ENCODE measurements at places on chromosomes 3 and 15.

DNA sequence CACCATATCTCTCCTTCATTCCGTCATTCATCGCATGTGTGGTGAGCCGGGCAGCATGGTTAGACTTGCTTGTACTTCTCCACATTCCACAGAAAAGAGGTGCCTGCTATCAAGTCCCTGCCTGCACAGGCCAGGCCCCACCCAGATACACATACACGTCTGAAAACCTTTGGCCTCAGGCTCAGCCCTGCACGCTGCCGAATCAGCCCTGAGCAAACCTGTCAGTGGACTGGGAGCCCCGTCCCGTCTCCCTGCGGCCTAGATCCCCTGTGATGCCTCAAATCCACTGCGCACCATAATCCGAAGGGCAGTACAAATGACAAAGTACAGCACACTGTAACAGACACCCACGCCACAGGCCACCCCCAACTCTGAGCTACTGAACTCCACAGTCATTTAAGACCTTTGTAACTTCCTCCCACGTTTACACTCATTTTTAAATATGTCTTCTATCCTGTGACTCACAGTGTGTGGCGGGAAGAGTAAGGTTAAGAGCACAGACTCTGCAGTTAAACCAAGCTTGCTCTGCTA, 67.1 kb downstream of the MB21D2 start:
- DNase-seq = no peak

DNA sequence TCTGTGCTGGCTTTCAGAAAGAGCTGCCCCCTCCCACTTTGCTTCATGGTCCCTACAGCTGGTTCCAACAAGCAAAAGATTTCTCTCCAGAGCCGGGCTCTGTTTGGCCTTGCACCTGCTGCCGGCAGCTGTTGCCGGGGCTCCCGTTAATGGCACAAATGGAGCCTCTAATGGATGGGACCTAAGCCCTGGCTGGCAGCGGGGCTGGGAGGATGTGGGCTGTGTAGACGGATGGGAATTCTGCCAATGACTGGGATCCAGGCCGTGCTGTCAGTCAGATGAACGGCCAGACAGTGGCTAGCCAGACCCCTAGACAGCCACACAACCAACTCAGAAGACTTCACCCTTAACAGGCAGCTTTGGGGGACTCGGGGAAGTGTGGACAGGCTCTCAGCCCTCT, 88.0 kb downstream of the RPLP1 start:
- DNase-seq = no peak

DNA sequence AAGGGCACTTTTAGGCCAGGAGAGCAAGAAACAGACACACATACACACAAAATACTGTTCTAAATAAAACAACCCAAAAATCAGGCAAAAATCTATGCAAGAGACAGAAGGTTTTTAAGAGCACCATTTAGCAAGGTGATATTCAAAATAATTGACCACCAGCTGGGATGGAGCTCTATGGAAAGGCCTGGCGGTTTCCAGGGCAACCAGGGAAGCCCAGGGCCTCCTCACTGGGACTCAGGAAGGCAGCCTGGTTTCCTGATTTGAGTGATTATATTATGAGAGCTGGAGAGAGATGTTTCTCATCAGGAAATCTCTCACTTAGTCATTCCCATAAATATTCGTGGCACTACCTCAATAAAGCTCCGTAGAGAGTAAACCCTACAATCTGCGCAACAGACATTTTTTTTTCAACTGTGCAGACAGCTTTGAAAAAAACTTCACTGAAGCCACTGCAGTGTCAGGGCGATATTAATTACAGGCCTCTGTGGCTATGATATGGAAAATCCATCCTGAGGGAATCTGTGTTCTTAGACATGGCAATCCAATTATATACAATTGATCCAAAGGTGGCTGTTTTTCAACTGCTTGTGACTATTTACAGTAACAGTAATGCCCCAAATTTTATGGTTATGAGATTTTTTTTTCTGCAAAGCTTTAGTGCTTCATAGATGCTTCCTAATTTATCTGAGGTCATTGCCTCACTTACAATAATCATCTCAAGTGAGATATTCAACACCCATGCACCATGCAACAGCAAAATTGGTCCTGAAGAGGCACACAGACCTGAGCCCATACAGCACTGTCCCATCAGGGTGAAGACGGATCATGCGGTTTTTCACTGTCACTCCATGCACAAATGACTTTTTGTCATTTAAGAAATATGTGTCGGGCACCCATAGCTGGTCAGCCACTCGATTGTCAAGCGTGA, 152.1 kb downstream of the GABRB3 start:
- no peak for DNase-seq

- no peak for DNase-seq
These were observed 294.0 kb downstream of the SOX2 start for GRCh38 chr3:182005701-182006100.

- no peak for DNase-seq
These were observed 3.7 kb downstream of the EHD4 start for GRCh38 chr15:41968701-41969100.

- no peak for DNase-seq
These were observed 328.0 kb upstream of the DNAJC19 start for GRCh38 chr3:181317508-181317907.

- DNase-seq = peak; percentile 48
These were observed 1.9 kb downstream of the TBL1XR1 start for GRCh38 chr3:177195242-177195991.

GRCh38 chr3:160044121-160044520, 55.5 kb downstream of the IL12A start:
- no peak for DNase-seq

GRCh38 chr15:95624100-95624499, 706.4 kb upstream of the NR2F2 start:
- DNase-seq = no peak

DNA sequence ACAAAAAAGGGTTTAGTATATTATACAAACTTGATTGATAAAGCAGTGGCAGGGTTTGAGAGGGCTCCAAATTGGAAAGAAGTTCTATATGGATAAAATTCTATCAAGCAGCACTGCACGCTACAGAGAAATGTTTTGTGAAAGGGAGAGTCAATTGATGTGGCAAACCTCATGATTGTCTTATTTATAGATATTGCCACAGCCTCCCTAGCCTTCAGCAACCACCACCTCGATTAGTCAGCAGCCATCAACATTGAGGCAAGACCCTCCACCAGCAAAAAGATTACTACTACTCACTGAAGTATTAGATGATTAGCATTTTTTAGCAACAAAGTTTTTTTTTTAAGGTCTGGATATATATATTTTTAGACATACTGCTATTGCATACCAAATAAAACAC, 296.7 kb downstream of the CHST2 start:
- no peak for DNase-seq

- peak; percentile 50 for DNase-seq
These were observed 667 bp downstream of the CEMIP start for GRCh38 chr15:80779658-80780415.

- no peak for DNase-seq
These were observed 144.1 kb downstream of the FEZF2 start for GRCh38 chr3:62229211-62229610.

DNA sequence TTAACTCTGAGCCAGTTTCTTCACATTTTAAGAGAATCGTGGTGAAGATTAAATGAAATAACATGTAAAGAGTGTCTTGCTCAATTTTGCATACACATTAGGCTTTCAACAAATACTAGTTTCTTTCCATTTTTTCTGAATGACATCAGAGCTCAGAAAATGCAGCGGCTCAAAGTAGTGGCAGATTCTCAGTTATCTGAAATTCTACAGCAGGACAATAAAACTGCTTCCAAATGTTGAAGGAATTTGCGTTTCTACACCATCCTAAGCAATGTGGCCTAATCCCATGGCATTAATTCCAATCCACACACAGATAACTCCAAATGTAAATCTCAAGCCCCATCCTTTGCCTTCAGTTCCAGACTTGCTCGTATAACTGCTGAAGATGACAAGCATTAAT, 115.8 kb downstream of the PLCH1 start:
- no peak for DNase-seq

DNA sequence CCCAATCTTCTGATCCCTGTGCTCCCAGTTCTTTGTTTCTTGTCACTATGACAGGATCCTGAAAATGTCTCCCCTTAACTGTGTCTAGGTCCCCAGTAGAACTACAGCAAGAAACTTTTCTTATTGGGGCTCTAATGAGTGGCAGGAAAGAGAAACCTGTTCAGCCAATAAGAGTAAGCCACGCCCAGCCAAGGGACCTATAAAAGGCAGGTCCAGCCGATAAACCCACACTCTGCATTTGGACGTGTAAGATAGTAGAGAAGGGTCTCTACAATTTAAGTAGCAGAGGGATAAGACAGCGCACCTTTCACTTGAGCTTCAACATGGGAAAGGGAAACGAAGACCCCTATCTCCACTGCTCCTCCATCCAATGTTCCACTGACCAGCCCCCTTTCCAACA, 149.9 kb downstream of the LMLN start:
- no peak for DNase-seq

GRCh38 chr15:83815506-83815905, 161.6 kb downstream of the ADAMTSL3 start:
- DNase-seq = no peak

- DNase-seq = no peak
These were observed 62.9 kb downstream of the SERPINI1 start for GRCh38 chr3:167798443-167798842.

GRCh38 chr3:11699083-11699427, 55.3 kb upstream of the VGLL4 start:
- peak; percentile 49 for DNase-seq

DNA sequence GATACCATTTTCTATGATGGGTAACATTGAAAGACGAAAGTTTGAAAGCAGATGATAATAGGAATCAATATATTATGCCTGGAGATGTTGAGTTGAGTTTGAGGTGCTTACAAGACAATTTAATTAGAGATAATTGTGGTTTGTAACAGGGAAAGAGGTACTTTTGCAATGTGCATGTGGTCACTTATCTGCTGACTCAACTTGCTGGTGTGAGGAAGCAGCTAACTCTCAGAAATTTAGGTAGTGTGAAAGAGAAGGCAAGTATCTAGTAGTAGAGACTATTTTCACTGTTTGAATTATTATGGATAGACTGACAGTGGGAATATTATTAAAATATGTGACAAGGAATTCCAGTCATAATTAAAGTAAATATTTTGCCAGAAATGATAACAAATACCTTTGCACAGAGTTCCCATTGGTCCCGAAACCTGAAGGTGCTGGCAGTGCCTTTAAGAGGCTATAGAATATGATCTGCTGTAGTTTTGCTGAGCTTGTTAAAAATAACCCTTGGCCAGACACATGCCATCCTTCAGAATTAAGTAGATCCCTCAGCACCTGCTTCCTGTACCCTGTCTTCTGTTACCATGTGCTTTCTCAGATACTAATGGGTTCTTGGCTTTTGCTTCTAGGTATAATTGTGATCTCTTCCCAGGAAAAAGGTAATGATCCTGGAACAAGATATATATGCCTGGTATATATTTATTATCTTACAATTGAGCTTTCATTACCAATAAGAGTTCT, 315.9 kb downstream of the BCHE start:
- DNase-seq = no peak

DNA sequence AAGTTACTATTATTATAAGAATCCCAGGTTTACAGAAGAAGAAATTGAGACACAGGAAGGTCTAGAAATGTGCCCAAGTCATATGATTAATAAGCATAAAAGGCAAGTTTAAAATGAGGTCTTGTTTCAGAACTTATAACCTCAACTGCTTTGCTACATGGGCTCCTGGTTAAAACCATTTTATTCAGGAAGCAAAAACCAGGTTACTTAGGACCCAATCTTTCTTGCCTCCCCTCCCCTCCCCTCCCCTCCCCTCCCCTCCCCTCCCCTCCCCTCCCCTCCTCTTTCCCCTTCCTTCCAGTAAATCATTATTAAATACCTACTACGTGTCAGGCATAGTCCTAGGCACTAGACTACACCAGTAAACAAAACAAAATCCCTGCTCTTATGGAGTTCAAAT, 93.9 kb downstream of the NAALADL2 start:
- no peak for DNase-seq

GRCh38 chr3:193951859-193952258, 184.1 kb upstream of the HES1 start:
- DNase-seq = no peak

GRCh38 chr3:32276279-32276841, 37.9 kb downstream of the CMTM8 start:
- DNase-seq = peak; percentile 78

DNA sequence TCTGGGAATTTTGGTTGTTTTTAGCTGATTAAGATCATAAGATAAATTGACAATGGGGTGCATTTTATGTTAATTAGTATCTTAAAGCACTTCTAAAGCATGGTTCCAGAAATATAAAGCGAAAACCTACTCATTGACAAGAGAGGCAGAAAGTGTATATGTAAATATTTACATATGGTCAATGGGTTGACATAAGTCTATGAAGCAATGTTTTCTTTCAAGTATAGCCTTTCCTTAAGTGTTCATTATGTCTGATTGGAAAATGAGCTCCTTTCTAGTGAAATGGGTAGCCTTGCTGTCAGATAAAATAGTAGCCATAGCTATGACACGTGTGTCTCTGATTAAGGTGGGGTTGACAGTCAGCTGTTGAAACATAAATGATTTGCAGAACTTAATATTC, 365.2 kb upstream of the AGTR1 start:
- DNase-seq = no peak

- no peak for DNase-seq
These were observed 26.9 kb downstream of the NEK10 start for GRCh38 chr3:27342267-27342666.

- DNase-seq = peak; percentile 65
These were observed 26.5 kb upstream of the PLOD2 start for GRCh38 chr3:146187334-146187950.

DNA sequence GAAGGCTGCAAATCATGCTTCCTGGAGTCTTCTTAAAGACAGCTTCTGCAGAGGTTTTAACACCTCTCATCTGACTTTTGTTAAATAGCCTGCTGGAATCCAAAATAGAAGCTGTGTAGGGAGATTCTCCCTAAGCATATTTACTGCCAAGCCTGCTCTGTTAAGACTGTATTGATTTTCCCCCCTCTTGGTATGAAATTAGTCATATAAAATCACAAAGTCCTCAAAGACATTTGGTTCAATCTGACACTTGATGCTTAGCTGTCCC, 94.6 kb downstream of the ITPR1 start:
- no peak for DNase-seq

- DNase-seq = no peak
These were observed 205.0 kb downstream of the RPLP1 start for GRCh38 chr15:69657626-69658025.

- peak; percentile 40 for DNase-seq
These were observed 29.5 kb downstream of the GALNT15 start for GRCh38 chr3:16203671-16204629.

DNA sequence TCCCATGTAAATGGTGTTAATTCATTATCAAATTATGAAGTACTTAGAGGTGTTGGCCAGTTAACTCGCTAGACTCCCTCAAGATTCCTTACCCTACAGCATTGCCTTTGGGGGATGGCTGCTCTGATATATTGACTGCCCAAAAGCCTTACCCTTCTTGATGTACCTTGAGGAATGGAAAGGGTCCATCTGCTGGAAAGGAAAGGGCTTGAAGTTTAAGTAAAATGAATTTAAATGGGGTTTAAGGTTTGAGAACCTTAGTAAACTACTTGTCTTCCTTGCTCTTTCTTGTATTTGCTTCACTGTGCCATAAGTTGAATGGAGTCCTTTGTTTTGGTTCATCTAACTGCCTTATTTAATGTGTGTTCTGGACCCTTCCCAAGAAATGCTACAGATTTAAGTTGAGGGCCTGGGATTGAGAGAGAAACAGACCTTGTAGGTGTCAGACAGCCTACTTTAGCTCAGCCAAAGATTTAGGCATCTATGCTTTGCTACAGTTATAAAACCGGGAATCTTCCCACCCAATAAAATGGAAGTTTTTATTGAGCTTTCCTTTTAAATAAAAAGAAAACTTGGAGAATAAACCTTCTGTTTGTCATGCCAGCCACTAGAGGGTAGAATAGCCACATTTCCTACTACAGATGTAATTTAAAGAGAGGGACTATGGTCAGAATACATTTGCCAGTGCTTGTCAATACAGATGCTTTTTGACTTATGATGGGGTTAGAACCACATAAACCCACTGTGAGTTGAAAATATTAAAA, 25.3 kb downstream of the CMSS1 start:
- peak; percentile 78 for DNase-seq
